ENCODE measurements at places on chromosomes 5 and 9.

DNA sequence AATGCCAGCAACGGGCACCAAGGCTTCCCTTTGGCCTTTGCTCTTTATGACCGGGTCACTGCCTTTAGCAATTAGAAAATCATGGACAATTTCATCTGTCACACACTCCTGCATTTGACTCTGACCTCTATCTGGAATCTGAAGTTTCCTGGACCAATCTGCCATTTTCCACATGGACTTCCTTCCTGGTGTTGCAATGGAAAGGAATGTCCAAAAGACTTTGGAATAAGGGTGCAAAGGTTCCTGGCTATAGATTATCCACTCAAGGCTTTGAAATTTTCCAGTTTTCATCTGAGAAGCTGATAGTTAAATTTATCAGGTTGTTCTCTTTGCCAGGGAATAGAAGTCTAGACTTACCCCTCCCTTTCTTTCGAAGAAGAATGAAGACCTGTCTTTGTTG lies 523.1 kb upstream of the ZNF462 start:
- no peak for DNase-seq

- no peak for DNase-seq
Observed at GRCh38 chr5:9173281-9174048, 372.4 kb downstream of the SEMA5A start.

DNA sequence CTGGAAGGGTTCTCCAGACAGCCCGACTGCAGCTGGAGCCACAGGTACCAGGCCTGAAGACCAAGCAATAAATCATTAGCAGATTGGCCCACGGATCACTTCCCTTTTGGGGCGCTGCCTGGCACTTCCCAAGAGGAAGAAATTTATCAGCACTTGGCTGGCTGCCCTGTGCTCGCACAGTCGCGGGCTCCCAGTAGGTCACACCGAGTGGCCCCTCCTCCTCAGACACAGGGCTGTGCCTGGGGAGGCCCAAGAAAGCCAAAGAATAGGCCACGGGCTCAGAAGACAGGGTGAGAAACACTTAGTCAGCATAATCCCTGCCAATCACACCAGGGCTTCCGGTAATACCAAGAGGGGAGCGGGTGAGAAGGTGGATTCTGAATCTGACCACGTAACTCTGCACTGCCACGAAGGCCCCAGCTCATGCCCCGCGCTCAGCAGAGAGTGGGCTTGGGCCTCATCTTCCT lies 115.7 kb upstream of the MSX2 start:
- peak; percentile 59 for DNase-seq

GRCh38 chr5:98989727-98990126 lies 60.9 kb upstream of the CHD1 start:
- DNase-seq: no peak

GRCh38 chr5:5037674-5038073 lies 102.5 kb upstream of the ADAMTS16 start:
- DNase-seq: no peak

- peak; percentile 92 for DNase-seq
Observed at GRCh38 chr5:174531782-174532191, 192.6 kb upstream of the MSX2 start.

- DNase-seq: no peak
Observed at GRCh38 chr9:129923589-129923988, 88.3 kb downstream of the USP20 start.

GRCh38 chr9:69971643-69972449 lies 71.8 kb upstream of the MAMDC2 start:
- peak; percentile 82 for DNase-seq

GRCh38 chr5:153623751-153624450 lies 133.4 kb downstream of the GRIA1 start:
- no peak for DNase-seq
